Fibroblast of the aortic adventitia (primary cell): ENCODE measurements at places on chromosomes 2 and 18.

GRCh38 chr2:121104721-121105141 is 180.3 kb downstream of the TFCP2L1 start:
- no peak for DNase-seq

- no peak for DNase-seq
Observed at GRCh38 chr2:84323890-84324289, 135.2 kb downstream of the SUCLG1 start.

- no peak for DNase-seq
Observed at GRCh38 chr2:97742381-97742847, 29.0 kb downstream of the ZAP70 start.

- no peak for DNase-seq
Observed at GRCh38 chr2:60339286-60339685, 214.2 kb downstream of the BCL11A start.

- DNase-seq = peak; percentile 47
Observed at GRCh38 chr2:144524118-144525009, 4.4 kb upstream of the ZEB2 start.

GRCh38 chr2:66563473-66563872 is 128.5 kb downstream of the MEIS1 start:
- DNase-seq = no peak

DNA sequence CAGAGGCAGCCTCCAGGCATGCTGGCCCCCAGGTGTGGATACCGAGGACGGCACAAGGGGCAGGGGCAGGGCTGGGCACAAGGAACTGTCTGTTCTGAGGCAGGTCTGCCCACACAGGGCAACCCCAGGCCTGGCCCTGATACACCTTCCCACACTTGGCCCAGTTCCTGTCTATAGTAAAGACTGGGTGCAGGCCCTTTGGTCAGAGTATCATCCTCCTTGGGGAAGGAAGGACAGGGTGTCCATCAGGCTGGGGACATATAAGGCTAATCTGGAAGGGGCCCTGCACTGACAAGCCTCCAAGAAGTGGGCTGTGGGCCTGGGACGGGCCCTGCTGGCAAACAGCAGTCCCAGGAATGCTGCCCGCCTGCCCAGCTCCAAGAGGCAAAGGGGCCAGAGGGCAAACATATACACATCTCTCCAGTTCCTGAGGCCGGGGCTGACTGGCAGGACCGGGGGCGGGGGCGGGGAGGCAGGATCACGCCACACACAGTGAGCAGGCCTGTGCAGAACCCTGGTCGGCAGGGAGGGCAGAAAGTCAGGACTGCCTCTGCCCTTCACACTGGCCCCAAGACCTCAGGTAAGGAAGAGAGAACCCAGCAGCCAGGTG is 18.9 kb downstream of the SDC1 start:
- no peak for DNase-seq

DNA sequence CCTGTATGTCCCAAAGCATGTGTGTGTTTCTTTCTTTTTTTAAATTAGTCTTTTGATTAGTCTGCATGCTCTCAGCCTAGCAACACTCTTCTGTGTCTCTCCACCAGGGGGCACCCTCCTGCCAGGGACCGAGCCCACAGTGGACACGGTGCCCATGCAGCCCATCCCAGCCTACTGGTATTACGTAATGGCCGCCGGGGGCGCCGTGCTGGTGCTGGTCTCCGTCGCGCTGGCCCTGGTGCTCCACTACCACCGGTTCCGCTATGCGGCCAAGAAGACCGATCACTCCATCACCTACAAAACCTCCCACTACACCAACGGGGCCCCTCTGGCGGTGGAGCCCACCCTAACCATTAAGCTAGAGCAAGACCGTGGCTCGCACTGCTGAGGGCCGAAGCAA is 93.8 kb downstream of the NRP2 start:
- DNase-seq = no peak

DNA sequence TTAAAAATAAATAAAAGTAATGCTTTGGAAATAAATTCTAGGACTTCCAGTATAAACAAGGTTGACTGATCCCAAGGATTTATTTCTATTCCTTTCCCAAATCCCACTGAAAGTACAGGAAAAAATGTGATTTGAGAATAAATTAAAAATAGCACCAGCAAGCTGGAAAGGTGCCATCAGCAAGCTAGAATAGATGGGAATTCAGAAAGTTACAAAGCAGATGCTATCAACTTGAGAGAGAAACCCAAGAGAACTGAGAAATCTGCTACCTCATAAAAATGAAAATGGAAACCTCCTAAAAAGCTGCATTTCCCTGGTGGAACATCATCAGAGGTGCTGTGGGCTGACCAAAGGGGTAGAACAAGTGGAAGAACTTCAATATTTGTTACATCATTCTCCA is 148.6 kb upstream of the KCNJ3 start:
- no peak for DNase-seq

GRCh38 chr2:165162466-165162865 is 41.4 kb downstream of the SCN3A start:
- no peak for DNase-seq

- DNase-seq = peak; percentile 7
Observed at GRCh38 chr2:108922141-108922915, 66.7 kb downstream of the EDAR start.
